HCT116 (cell line): ENCODE measurements at places on chromosomes 4 and X. TPM values are rescaled to one million over a fixed set of nuclear protein-coding genes. Genes with fewer than 3 reads are reported as not detected.

The FRMPD4 gene
- not detected for total RNA-seq

The KDR gene
- 0.52 TPM for total RNA-seq

The NHSL2 gene
- 0.22 TPM for total RNA-seq

The DUX4 gene
- total RNA-seq: not detected

The AR gene
- total RNA-seq: 0.02 TPM

The SLIT2 gene
- total RNA-seq: 3.8 TPM

The SYNPO2 gene
- 0.93 TPM for total RNA-seq

DNA sequence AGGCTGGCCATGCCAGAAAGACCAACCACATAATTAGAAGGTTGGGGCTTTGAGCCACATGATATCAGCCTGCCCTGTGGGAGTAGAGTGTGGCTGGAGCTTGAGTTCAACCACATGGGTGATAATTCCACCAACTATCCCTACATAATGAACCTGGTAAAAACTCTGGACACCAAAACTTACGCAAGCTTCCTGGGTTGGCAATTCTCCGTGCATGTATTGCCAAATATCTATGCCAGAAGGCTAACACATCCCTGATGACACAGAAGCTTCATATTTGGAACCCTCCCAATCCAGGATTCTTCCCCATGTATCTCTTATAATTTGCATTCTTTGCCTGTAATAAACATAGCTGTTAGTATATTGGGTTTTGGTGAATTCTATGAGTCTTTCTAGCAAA is 68.2 kb downstream of the FUNDC1 start:
- DNase-seq: no peak

GRCh38 chr4:138256608-138257007 is 14.5 kb upstream of the SLC7A11 start:
- DNase-seq: no peak

GRCh38 chr4:76251441-76252270 is at the start of gene FAM47E:
FAM47E (plus strand) TSS chr4:76251721; CDS start chr4:76251747, 26 bp downstream.
- DNase-seq: no peak

GRCh38 chr4:86641516-86642090 is 47.5 kb downstream of the PTPN13 start:
- no peak for DNase-seq

DNA sequence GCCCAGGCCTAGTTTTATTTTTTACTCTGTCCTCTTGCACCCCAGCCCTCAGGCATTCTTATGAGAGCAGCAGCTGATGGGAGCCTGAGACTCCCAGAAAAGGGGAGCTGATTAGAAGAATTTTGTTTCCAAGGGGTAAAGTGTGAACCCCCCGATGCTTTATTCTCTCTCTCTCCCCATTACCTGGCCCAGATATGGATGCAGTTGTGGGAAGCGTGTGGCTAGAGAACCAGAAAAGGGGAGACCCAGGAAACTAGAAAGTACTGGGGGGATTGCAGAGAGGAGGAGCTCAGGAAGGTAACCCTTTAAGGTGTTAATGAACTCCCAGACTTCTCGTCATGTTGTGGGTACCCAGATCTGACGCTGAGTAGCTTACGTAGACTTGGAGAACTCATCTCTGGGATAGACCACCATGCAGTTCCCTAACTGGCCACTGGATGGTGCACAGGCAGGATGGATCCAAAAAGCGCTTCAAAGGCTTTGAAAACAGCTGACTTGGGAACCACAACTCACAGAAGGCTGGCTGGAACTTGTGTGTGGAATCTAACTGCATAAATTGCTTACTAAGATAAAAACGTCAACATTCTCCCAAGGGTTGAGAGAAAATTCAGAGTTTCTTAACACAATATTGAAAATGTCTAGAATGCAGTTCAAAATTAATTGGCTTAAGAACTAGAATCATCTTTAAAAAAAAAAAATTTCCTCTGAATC is 64.7 kb downstream of the TBC1D14 start:
- DNase-seq: peak; percentile 70

GRCh38 chr4:188387179-188387791 is 248.0 kb downstream of the TRIML1 start:
- DNase-seq: no peak
